ENCODE measurements at places on chromosomes 12 and 14. TPM values are rescaled to one million over a fixed set of nuclear protein-coding genes. Genes with fewer than 3 reads are reported as not detected.

Gene FZD10
- not detected for total RNA-seq

Gene KRT6A
- total RNA-seq = not detected

Gene SLC35F4
- not detected for total RNA-seq

Gene RAB15
- total RNA-seq = 7.2 TPM

Gene KLHL33
- total RNA-seq = 0.04 TPM

Gene CRIP1
- 358 TPM for total RNA-seq

Gene TAS2R20
- total RNA-seq = 4.4 TPM

Gene SLC6A12
- total RNA-seq = not detected

DNA sequence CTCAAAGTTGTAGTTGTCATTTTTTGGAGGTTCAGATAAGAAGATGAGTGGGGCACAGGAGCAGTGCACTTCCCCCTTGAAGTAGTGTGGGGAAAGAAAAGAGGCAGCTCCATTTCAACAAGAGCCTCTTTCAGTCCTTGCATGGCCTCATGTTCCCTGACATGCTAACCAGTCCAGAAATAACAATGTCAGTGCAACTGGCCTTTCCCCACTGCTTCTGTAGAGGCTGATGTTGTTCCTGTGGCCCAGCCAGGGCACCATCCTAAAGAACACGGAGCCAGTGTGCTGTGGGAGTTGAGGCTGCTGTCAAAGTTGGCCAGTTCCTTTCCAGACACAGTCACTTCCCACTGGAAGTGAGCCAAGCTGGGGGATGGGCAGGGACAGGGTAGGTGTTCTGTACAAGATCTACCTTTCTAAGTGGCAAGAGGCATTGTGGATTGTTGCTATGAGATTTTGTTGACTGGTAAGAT lies 77.7 kb upstream of the SLC38A2 start:
- ATAC-seq = no peak

DNA sequence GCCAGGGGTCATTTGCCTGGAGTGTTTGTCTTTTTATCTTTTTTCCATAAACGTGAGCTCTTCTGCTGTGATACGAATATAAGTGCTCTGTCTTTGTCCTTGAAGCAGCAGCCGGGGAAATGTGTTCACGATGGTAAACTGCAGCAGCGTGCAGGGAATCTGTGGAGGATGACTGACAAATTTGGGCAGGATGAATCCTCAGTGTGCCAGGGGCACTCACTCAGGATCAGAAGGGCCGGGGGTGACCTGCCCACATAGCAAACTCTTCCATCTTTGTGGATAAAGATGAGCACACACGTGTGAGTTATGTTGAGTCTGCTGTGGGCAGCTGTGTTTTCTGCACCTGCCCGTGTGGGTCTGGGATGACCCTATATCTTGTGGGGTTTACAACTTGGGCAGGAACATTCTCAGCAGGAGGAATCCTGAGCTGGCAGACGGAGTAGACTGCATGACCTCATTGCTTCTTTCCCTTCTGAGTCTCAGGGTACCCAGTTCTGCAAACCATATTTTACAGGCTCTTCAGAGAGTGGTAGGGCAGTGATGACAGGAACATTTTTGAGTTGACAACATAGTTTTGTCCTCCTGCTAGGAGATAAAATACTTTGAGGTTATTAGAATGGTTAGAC lies 711 bp downstream of the ANO4 start:
- ATAC-seq = no peak

DNA sequence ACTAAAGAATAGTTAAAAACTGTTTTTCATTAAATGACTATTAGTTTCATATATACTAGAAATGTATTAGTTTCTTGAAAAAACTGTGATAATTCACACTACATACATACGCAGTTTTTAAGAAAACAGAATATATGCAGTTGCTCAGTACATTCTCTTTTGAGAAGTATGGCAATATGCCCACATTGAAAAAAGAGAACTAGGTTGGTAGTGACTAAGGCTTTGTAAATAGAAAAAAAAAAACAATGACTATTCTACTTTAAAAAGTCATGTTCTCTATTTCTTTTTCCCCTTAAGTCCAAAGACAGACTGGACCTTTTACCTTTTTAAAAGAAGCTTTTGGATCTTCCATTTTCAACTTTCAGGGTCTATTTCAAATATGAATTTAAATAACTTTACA lies 25.0 kb downstream of the SNX6 start:
- ATAC-seq = no peak

GRCh38 chr12:86663716-86664115 lies 407.5 kb upstream of the MGAT4C start:
- ATAC-seq = no peak

GRCh38 chr14:30443368-30444007 lies 115.5 kb upstream of the G2E3 start:
- ATAC-seq = no peak

GRCh38 chr12:11917501-11917900 lies 153.2 kb upstream of the BCL2L14 start:
- no peak for ATAC-seq

DNA sequence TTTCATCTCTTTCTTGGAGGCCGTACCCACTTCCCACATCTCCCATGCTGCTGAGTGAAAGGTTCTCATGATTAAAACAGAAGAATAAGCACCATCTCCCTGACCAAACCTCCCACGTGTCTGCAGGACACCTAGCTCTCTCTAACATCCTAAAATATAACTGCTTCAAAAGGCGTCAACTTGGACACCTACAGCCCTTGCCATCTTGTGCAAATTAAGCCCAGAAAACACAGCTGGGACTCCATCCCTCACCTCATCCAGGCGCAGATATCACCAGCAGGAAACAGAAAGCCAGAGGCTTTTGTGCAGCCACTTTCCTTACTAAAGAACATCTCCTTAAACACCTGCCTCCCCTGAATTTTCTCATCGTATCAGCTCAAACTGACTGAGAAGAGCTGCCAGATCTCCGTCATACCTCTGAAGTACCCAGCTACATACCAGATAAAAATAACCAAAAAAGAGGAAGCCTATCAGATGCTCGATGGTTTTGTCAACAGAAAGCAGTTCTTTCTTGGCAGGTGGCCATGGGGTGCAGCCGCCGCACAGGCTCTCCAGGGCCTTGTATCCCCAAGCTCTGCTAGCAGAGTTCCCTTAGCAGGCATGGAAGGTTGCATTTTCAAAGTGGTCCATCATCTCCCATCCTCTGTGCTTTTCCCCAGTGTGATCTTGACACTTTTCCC lies 28.8 kb downstream of the MAP3K9 start:
- ATAC-seq = no peak

DNA sequence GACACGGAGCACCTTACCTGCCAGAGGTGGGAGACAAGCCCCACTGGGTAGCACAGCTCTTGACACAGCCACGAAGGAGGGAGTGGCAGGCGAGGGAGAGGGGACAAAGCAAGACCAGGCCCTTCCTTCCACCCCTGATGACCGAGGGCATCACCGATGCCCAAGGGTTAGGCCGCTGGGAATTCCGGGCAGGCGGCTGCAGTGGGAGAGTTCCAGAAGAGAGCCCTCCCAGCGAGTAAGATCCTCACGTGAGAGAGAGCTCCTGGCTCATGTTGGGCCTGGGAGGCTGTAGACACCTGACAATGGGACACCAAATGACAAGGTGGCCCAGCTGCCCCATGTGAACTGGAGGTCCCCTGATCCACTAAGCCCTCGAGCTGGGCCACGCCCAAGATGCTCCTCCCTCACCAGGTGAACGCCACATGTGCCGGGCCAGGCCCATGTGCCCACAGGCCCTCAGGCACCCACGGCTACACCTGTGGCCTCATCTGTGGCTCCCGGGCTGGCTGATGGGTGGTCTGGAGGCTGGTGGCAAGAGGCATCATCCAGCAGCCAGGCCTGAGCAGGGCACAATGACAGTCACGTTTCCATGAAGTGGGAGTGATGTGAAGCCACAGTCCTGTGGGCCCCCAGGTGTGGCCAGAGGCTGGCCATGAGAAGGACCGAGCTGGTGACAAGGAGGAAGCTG lies 32.1 kb upstream of the C14orf180 start:
- no peak for ATAC-seq

DNA sequence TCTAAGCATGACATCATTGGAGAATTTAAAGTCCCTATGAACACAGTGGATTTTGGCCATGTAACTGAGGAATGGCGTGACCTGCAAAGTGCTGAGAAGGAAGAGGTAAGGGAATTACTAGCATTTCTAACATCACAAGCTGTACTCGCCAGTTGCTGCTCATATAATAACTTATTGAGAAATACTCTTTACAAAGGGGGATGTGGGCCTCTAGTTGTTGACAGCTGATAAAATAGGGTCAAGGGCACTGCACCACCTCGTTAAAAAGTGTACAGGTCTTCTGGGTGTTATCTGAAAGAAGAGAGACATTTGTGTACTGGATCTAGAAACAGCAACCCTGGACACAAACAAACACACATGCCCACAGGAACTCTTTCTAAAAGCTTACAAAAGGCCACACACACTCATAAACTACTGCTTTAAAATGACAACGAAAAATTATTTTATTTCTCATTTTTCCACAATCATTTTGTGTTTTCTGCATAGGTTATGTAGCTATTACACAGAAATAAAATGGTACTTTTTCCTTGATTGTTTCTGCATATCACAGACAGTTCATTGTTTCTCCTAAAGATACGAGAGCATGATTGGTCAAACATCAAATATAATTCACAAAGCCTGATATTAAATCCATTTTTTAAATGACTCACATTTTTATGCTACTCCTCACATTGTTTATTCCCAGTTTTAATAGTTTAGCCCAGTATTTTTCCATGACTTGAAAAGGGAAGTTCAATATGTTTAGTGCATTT lies 391.1 kb downstream of the PAWR start:
- no peak for ATAC-seq

DNA sequence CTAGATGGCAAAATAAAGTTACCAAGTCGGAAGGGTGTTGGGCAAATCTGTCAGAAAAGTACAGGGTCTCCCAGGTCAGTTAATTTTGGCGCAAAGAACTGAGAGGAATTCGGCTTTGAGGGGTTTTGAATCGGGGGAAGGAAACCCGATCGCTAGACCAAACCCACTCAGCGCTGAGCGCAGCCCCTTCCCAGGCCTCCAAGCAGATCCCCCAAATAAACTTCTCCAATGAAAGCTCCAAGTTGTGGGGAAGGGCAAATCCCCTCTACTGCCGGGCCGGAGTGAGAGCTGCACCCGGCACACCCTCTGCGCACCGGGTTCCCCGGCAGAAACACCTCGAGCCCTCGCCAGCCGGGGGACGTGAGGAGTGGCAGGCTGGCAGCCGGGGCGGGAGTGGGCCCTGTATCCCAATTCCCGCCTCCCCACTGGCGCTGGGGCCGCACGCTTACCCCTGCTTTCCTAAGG lies 441 bp downstream of the E2F7 start:
- ATAC-seq = peak; percentile 30

- ATAC-seq = no peak
These were observed 128.6 kb upstream of the FLRT2 start for GRCh38 chr14:85401384-85401783.

- ATAC-seq = no peak
These were observed 316.8 kb downstream of the CCDC91 start for GRCh38 chr12:28507033-28507432.

GRCh38 chr12:122215771-122216170 lies 10.1 kb downstream of the DIABLO start:
- peak; percentile 77 for ATAC-seq
